Natural killer cell treated with Interleukin-12 subunit alpha and Interleukin-12 subunit beta and Interleukin-15 and Interleukin-18, amount 100 ng/mL, for 72 hours (primary cell): ENCODE measurements at places on chromosomes 3 and 15. TPM values are rescaled to one million over a fixed set of nuclear protein-coding genes. Genes with fewer than 3 reads are reported as not detected.
A peak's percentile ranks its signal among the peaks of the same experiment; 100 is the strongest.

- peaks cover 3% of the 10 kb centered on the region for H3K27me3 ChIP-seq
- no peak overlapping the region for H3K4me3 ChIP-seq
- H3K4me1 ChIP-seq: peaks cover 6% of the 10 kb centered on the region
- no peak for DNase-seq
- H3K36me3 ChIP-seq: no peaks in the 10 kb centered on the region
Measured at GRCh38 chr3:194838236-194838635, 152.6 kb downstream of the FAM43A start.

- peaks cover 26% of the 10 kb centered on the region for H3K4me1 ChIP-seq
- H3K27ac ChIP-seq: peak within 1 kb of the TSS; percentile 87
- peak within 1 kb of the TSS; percentile 88 for H3K4me3 ChIP-seq
Measured at GRCh38 chr15:65286704-65287519, at the start of gene PARP16. Gene PARP16 (minus strand): TSS chr15:65286883. CDS start chr15:65286426, 457 bp downstream.

DNA sequence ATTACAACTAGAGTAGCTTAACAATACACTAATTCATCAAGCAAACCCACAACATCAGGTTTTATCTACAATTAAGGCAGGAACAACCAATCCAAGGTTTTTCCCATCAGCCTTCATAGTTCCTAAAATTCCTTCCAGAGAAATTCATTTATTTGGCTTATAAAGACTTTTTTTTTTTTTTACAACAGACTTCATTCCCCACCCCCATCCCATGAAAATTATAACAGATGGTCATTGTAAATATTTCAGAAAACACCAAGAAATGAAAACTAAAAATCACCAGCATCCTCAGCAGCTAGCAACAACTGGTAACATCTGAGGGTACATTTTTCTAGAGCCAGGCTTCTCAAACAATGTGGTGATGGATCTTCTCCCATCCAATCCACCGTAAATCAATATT is 11.0 kb downstream of the SH3BP5 start:
- H3K36me3 ChIP-seq: peaks cover 4% of the 10 kb centered on the region
- peaks cover 62% of the 10 kb centered on the region for H3K4me1 ChIP-seq
- no peaks in the 10 kb centered on the region for H3K27me3 ChIP-seq
- no peak overlapping the region for H3K4me3 ChIP-seq
- no peak overlapping the region for H3K27ac ChIP-seq

- DNase-seq: no peak
- peaks cover 7% of the 10 kb centered on the region for H3K4me1 ChIP-seq
- H3K36me3 ChIP-seq: no peaks in the 10 kb centered on the region
- H3K27me3 ChIP-seq: no peaks in the 10 kb centered on the region
- H3K27ac ChIP-seq: no peak overlapping the region
Measured at GRCh38 chr15:69391046-69391757, 22.9 kb upstream of the KIF23 start.

DNA sequence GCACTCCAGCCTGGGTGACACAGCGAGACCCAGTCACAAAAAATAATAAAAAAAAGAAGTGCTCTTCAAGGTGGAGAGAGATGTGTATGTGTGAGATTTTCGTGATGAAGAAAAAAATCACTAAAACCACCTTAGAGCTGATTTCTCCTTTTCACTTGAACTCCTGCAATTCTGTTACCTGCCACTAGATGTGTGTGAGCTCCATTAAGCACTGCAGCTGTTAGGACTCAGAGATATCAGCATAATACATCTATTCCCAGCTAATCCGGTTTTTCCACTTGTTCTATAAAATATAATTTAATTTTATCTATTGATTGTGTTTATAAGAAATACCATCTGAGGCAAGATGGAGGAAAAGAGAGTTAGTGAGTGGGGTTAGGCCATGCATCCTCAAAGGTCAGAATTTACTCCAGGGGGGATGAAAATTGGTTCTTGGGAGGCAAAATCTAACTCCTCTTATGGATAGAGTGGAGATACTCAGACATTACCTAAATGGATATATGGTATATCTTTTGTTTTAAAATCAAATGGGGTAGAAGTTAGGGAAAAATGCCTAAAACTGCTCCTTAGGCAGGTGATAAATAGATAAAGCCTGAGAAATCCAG is 152.7 kb downstream of the IL20RB start:
- H3K27me3 ChIP-seq: peaks cover 14% of the 10 kb centered on the region
- H3K36me3 ChIP-seq: no peaks in the 10 kb centered on the region
- H3K4me3 ChIP-seq: no peak overlapping the region
- H3K4me1 ChIP-seq: no peaks in the 10 kb centered on the region

GRCh38 chr3:178325330-178325729 is 210.9 kb upstream of the KCNMB2 start:
- H3K27me3 ChIP-seq: peaks cover 9% of the 10 kb centered on the region
- no peak for DNase-seq
- no peak overlapping the region for H3K27ac ChIP-seq
- H3K4me1 ChIP-seq: no peaks in the 10 kb centered on the region

- no peak for DNase-seq
- no peak overlapping the region for H3K4me3 ChIP-seq
- no peak overlapping the region for H3K27ac ChIP-seq
- H3K27me3 ChIP-seq: peaks cover 19% of the 10 kb centered on the region
Measured at GRCh38 chr3:43968465-43968864, 273.2 kb upstream of the TOPAZ1 start.

- H3K36me3 ChIP-seq: peaks cover 5% of the 10 kb centered on the region
- DNase-seq: no peak
- no peaks in the 10 kb centered on the region for H3K27me3 ChIP-seq
- H3K27ac ChIP-seq: no peak overlapping the region
- H3K4me1 ChIP-seq: no peaks in the 10 kb centered on the region
Measured at GRCh38 chr15:25703726-25704125, 159.4 kb downstream of the ATP10A start.

GRCh38 chr15:95210436-95210981 is 979.1 kb downstream of the MCTP2 start:
- no peaks in the 10 kb centered on the region for H3K36me3 ChIP-seq
- no peak for DNase-seq
- H3K4me3 ChIP-seq: no peak overlapping the region
- no peaks in the 10 kb centered on the region for H3K4me1 ChIP-seq

DNA sequence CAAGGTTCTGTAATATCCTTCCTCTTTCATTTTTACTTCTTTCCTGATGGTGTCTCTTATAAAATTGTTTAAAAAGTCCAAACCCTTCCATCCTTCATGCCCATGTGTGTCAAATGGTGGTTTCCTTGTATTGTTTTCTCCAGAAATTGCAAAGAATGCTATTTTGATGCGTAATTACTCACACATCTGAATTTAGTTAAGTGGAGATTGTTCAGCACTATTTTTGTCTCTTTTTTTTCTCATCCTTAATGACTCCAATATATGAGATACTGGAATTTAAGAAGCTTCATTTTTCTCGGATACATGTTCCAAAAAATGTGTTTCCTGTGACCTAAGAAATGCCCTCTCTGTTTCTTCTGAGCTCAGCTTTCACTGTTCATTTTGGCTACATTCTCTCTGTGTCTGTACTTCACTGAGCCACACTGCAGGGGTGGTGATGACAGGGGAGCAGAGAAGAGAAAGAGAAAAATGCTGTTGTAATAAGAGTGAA is 799.8 kb downstream of the DIPK2A start:
- H3K4me3 ChIP-seq: no peak overlapping the region
- DNase-seq: no peak
- H3K36me3 ChIP-seq: no peaks in the 10 kb centered on the region
- H3K4me1 ChIP-seq: no peaks in the 10 kb centered on the region

DNA sequence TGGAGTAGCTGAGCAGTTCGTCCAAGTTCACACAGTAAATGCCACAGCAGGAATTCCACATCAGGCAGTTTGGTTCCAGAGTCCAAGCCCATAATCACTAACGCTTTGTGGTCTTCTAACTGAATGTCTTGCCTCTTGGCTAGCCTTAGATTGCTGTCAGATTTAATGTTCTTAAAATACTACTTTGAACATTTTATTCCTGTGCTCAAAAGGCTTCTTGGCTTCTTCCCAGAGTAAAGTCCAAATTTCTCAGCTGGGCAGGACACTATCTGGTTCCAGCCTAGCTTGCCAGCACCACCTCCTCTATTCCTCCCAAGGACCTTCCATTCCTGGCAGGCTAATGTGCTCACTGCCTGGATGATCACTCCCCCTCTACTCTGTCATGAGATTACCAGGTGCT is 256.9 kb downstream of the SQOR start:
- H3K27me3 ChIP-seq: no peaks in the 10 kb centered on the region
- H3K4me1 ChIP-seq: no peaks in the 10 kb centered on the region
- H3K36me3 ChIP-seq: no peaks in the 10 kb centered on the region
- H3K4me3 ChIP-seq: no peak overlapping the region
- H3K27ac ChIP-seq: no peak overlapping the region

GRCh38 chr3:15281817-15282216 is 50.6 kb downstream of the SH3BP5 start:
- H3K4me3 ChIP-seq: no peak overlapping the region
- peaks cover 6% of the 10 kb centered on the region for H3K36me3 ChIP-seq
- no peaks in the 10 kb centered on the region for H3K27me3 ChIP-seq
- DNase-seq: no peak
- peak overlapping the region; percentile 98 for H3K27ac ChIP-seq

DNA sequence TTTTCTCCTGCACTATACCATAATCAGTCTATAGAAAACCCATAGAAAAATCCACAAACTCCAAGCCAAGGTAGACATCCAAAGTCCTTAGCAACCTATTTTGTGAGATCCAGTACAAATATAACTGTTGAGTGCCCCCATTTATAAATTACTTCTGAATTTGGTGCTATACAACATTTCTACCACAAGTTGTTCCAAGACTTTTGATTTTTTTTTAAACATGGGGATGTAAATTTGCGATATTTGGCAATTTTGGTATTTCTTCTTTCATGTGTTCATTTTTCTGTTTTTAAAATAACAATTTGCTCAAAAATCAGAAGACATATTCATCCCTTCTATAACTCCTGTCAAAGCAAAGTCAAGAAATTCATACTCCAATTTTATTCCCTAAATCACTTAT is 763.8 kb downstream of the ROBO1 start:
- no peaks in the 10 kb centered on the region for H3K27me3 ChIP-seq
- no peaks in the 10 kb centered on the region for H3K4me1 ChIP-seq
- H3K4me3 ChIP-seq: no peak overlapping the region
- DNase-seq: no peak

DNA sequence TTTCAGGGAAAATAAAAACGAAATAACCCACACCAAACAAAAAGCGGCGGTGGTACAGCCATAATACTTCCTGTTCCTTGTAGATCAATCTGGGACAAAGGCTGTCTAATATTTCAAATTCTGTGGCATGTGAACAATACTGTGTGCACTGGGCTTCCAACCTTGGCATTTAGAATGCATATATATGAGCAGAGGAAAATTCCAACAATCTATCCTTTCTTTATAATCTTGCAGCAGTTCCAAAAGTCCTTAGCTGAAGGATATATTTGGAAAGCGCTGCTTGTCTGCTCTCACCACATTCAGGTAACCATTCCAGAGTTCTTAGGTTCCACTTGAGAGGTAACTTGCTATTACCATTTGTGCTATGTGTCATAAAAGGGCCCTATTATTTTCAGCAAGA is 231.8 kb downstream of the RBMS3 start:
- no peaks in the 10 kb centered on the region for H3K27me3 ChIP-seq
- no peak overlapping the region for H3K4me3 ChIP-seq
- no peaks in the 10 kb centered on the region for H3K36me3 ChIP-seq
- no peaks in the 10 kb centered on the region for H3K4me1 ChIP-seq

GRCh38 chr3:83559082-83559481 is 1399.7 kb upstream of the CADM2 start:
- H3K36me3 ChIP-seq: peaks cover 12% of the 10 kb centered on the region
- no peak for DNase-seq
- H3K4me1 ChIP-seq: no peaks in the 10 kb centered on the region

DNA sequence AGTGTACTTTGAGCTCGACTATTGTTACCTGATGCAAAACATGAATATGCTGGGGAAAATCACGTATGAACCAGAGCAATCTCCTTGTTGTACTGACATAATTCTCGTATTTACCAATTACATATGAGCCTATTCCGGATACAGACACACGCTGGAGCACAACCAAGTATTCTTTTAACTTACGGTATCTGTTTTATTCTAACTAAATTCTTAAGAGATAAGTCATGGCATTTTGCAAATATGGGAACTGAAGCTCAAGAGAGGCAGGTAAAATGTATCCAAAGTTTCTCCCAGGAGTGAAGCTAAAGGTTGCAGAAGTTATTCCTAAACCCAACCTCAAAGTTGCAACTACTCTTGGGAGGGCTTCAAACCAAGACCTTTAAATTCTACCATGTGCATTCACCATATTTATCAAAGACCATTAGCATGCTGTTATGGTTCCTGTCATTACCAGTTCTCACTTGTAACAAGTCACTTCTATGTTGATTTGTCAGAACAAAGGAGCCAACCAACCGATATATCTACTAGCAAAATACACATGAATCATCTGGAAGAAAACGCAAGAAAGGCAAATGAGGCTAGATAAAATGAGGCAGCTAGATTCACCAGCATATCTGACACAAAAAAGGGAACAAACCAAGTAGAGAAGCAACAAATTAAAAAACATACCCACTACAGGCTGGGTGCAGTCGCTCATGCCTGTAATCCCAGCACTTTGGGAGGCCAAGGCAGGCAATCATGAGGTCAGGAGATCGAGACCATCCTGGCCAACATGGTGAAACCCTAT is 17.8 kb downstream of the TBL1XR1 start:
- H3K4me1 ChIP-seq: peaks cover 45% of the 10 kb centered on the region
- H3K27ac ChIP-seq: peak overlapping the region; percentile 3
- no peak for DNase-seq

- H3K27ac ChIP-seq: no peak overlapping the region
- no peaks in the 10 kb centered on the region for H3K36me3 ChIP-seq
- no peaks in the 10 kb centered on the region for H3K27me3 ChIP-seq
- H3K4me3 ChIP-seq: no peak overlapping the region
- DNase-seq: no peak
Measured at GRCh38 chr3:87553058-87553457, 276.7 kb upstream of the POU1F1 start.

GRCh38 chr3:36318621-36319200 is 61.6 kb upstream of the STAC start:
- no peaks in the 10 kb centered on the region for H3K27me3 ChIP-seq
- no peak overlapping the region for H3K4me3 ChIP-seq
- H3K4me1 ChIP-seq: no peaks in the 10 kb centered on the region
- H3K27ac ChIP-seq: no peak overlapping the region
- DNase-seq: no peak

GRCh38 chr3:130291148-130291547 is 54.3 kb upstream of the COL6A5 start:
- H3K27me3 ChIP-seq: peaks cover 46% of the 10 kb centered on the region
- H3K4me1 ChIP-seq: no peaks in the 10 kb centered on the region
- H3K27ac ChIP-seq: no peak overlapping the region
- H3K36me3 ChIP-seq: no peaks in the 10 kb centered on the region
- H3K4me3 ChIP-seq: no peak overlapping the region
- no peak for DNase-seq

DNA sequence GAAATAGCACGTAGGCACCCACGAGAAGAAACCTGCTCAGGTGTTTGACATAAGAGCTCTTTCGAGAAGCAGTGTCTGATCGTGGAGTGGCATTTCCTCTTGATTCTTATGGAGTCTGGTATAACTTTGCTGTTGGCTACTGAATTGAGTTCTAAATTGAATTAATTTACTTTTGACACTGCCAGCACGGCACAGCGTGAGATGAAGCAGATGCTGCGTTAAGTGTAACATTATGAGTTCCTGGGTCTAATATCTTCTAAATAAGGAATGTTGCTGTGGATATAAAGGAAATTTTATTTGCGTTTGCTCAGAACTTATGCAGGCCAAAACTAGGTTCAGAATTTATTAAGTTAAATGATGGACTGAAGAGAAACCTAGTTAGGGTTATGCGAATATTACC is 919.9 kb downstream of the TUSC7 start:
- no peak for DNase-seq
- no peak overlapping the region for H3K27ac ChIP-seq
- no peaks in the 10 kb centered on the region for H3K27me3 ChIP-seq
- H3K36me3 ChIP-seq: no peaks in the 10 kb centered on the region

Gene DPPA2
- not detected for total RNA-seq

Gene PTH1R
- not detected for total RNA-seq

Gene GOLGA6L7
- total RNA-seq: not detected

Gene SMC4
- total RNA-seq: 201 TPM

Gene SH2D7
- total RNA-seq: not detected

Gene USP8
- total RNA-seq: 61.1 TPM

Gene COL7A1
- 1.5 TPM for total RNA-seq

Gene SSUH2
- not detected for total RNA-seq

Gene CCR5
- 46.2 TPM for total RNA-seq
